ENCODE measurements at places on chromosomes 3 and 15. TPM values are rescaled to one million over a fixed set of nuclear protein-coding genes. Genes with fewer than 3 reads are reported as not detected.

DNA sequence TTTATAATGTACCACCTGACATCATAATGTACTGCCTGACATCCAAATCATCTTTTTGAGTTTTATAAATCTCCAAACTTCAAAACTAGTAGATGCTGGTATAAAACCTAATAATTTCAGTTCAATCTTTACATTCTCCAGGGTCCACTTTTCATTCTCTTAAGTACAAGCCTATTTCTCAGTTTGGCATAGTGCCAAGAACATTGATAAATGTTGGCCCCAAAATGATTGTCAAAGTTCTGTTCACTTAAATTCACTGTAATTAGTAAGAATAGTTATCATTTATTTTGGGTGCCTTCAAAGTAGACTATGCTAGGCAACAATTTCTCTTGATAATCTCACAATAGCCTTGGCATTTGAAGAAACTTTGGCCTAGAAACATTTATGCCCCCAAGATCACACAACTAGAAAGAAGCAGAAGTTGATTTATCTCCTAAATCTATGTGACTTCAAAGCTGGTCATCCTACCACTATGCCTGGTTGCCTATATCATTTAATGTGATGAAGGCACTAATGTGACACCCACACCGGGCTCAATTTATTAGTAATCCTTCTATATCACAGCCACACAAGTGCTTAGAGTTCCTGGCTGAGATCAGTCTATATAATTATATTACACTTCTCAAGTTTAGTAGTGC is 101.7 kb downstream of the ZNF609 start:
- no peak overlapping the region for H3K27ac ChIP-seq
- H3K36me3 ChIP-seq, result peaks cover 7% of the 10 kb centered on the region
- no peak overlapping the region for H3K4me3 ChIP-seq

Gene MAGI1
- total RNA-seq, result 45.7 TPM

Gene KLHL40
- total RNA-seq, result not detected

Gene C3orf85
- not detected for total RNA-seq

Gene TSEN2
- 39.9 TPM for total RNA-seq

DNA sequence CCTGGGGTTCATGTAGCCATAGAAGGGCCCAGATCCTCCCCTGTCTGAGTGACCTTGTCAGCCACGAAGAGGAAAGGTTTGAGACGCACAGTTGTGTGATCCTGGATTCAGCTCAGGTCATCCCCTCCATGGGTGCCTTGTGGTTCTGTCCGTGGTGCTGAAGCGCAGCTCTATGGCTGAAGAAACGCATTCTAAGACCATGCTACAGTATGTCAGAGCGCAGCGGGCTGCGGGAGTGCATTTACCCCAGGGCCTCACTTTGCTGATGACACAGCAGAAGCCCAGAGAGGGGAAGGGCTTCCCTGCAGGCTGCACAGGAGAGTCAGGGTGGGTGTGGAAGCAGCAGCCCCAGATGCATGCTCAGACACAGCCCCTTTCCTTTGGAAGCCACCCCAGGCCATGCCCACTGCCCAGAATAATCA is 68.8 kb upstream of the IQSEC1 start:
- H3K36me3 ChIP-seq, result no peaks in the 10 kb centered on the region
- H3K27ac ChIP-seq, result no peak overlapping the region
- H3K4me1 ChIP-seq, result no peaks in the 10 kb centered on the region
- peaks cover 87% of the 10 kb centered on the region for H3K27me3 ChIP-seq
- H3K4me3 ChIP-seq, result no peak overlapping the region

DNA sequence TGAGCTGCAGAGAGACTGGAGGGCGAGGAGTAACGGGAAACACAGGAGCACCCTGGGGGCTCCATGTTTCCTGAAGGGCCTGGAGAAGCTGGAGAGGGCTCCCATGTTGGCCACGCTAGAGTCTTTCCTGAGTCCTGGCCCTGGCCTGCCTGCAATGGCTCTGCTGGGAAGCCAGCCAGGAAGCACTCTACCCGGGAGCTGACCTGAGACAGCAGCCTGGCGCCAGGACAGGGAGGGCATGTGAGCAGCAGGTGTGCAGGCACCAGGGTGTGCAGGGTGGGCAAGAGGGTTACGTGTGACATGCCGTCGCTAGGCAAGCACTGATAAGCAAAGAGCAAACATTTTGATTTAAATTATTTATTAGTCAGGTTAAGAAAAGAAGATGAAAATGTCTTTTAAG is 301.4 kb downstream of the OCA2 start:
- no peak for DNase-seq
- no peak overlapping the region for H3K4me3 ChIP-seq
- peaks cover 4% of the 10 kb centered on the region for H3K27me3 ChIP-seq
- H3K4me1 ChIP-seq, result no peaks in the 10 kb centered on the region
- H3K36me3 ChIP-seq, result no peaks in the 10 kb centered on the region
- no peak overlapping the region for H3K27ac ChIP-seq

DNA sequence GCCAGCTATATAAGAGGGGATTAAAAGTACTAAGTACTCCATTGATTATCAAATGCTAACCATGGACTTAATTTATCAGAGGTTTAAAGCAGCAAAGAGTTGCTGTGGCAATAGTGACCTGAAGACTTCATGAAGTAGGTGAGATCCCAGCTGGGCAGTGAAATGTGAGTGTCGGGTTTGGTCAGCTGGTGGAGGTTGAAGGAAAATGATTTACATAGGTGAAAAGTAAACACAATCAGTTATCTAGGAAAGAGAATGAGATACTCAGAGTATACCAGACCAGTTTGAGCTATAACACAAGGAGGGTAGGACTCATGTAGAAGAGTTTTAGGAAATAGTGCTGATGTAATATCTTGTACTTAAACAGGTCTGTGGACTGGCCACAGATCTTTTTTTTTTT is 16.5 kb upstream of the FBXO22 start:
- H3K4me1 ChIP-seq, result 0 out of 3 replicates have a peak, but pooled peaks cover 3% of the 10 kb centered on the region
- no peak for DNase-seq
- peaks cover 74% of the 10 kb centered on the region for H3K36me3 ChIP-seq
- H3K27me3 ChIP-seq, result no peaks in the 10 kb centered on the region
- H3K27ac ChIP-seq, result no peak overlapping the region

DNA sequence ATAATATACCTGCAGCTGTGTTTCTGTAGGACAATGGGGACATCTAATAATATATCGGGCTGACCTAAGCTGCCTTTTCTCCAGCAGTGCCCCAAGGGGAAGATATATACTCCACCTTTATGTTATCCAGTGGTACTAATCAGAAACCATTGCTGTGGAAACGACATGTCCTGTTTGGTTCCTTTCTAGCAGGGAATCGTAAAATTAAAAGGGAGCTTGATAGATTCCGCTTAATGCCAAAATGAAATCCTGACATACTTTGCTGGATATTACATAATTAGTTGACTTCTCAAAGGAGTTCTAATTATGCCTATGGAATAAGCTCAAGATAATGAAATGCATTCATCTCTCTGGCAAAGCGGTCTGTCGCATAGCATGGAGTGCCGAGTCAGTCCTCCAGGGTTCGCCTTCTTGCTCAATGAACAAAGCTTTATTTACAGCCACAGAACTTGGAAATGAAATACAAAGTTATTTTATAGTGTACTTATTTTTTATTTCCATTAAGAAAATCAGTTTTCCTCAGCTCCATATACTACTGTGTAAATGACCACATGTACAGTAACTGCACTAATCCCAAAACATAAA is 262.8 kb downstream of the LRTM1 start:
- H3K27me3 ChIP-seq, result no peaks in the 10 kb centered on the region
- no peaks in the 10 kb centered on the region for H3K4me1 ChIP-seq
- H3K4me3 ChIP-seq, result no peak overlapping the region

Gene SH3GL3
- 8.9 TPM for total RNA-seq

GRCh38 chr15:95894407-95894956 is 436.0 kb upstream of the NR2F2 start:
- no peaks in the 10 kb centered on the region for H3K27me3 ChIP-seq
- no peak overlapping the region for H3K27ac ChIP-seq
- H3K36me3 ChIP-seq, result no peaks in the 10 kb centered on the region
- no peak overlapping the region for H3K4me3 ChIP-seq
- no peaks in the 10 kb centered on the region for H3K4me1 ChIP-seq

GRCh38 chr15:100332231-100332630 is 9.5 kb downstream of the ADAMTS17 start:
- H3K27me3 ChIP-seq, result peaks cover 71% of the 10 kb centered on the region
- H3K4me1 ChIP-seq, result 0 out of 2 replicates have a peak, but pooled peaks cover 3% of the 10 kb centered on the region
- DNase-seq, result no peak
- H3K4me3 ChIP-seq, result no peak overlapping the region
- no peaks in the 10 kb centered on the region for H3K36me3 ChIP-seq

Gene MST1R
- total RNA-seq, result 8.1 TPM

DNA sequence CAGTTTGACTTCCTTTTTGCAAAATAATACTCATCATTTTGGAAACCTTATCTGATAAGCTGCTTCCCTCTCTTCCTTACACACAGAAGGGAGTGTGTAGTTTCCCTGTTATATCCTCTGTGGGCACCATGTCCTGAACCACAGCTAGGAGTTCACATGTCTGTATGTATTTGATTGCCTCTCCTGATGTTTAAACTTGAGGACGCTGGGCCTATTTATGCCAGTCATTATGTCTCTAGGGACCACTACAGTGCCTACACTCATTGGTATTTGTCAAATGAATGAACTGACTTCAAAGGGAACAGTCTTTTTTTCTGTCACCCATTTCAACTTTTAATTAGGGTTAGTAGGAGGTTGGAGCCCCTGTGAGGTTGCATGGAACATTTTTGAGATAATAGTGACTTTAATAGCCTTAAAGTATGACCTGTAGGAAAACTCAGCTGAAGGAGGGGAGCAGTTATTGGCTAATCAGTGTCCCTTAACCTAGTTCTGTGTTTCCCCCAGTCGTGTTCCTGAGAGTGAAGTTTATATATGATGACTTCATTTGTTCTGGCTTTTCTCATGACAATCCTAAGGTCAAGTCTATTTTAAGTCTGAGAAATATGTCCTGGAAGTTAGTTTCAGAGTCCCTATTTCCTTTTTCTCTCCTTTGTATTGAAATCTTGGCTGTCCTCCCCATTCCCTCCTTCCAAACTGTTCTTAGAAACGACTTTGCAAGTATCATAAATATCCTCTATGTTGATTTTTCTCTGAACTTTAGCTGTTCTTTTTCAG is 28.9 kb downstream of the PDE8A start:
- DNase-seq, result peak; percentile 30
- H3K27ac ChIP-seq, result peak overlapping the region; percentile 53
- H3K4me1 ChIP-seq, result peaks cover 11% of the 10 kb centered on the region
- no peaks in the 10 kb centered on the region for H3K27me3 ChIP-seq

Gene LYZL4
- not detected for total RNA-seq

GRCh38 chr3:57383406-57383805 is 90.9 kb upstream of the ASB14 start:
- no peaks in the 10 kb centered on the region for H3K27me3 ChIP-seq
- H3K27ac ChIP-seq, result no peak overlapping the region

GRCh38 chr15:63054281-63054683 is 11.7 kb downstream of the TPM1 start:
- DNase-seq, result no peak
- no peaks in the 10 kb centered on the region for H3K27me3 ChIP-seq
- peaks cover 21% of the 10 kb centered on the region for H3K4me1 ChIP-seq
- no peak overlapping the region for H3K4me3 ChIP-seq
- peak overlapping the region; percentile 22 for H3K27ac ChIP-seq
- peaks cover 18% of the 10 kb centered on the region for H3K36me3 ChIP-seq

DNA sequence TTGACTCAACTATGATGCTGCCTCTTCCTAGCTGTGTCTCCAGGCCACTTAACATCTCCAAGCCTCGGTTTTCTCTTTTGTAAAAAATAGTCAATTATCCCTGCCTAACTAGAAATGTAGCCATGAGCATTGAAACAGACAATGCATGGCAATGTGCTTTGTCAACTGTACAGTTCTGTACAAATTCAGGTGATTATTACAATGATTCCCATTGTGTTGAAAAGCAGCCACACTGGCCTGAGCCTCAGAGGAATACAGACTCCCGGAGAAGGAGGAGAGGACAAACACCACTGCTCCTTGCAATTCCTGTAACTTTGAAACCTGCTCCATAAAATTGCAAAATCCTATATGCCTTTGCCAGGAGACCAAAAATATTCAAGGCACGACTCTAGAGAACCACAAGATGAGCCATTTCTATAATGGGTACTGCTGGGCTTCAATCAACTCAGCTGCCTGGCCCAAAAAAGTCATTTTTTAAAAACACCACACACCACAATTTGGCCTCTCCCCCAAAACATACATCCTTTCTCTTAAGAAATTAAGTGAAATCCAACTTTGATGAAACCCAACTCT is 28.6 kb downstream of the DAPK2 start:
- no peak for DNase-seq
- H3K4me3 ChIP-seq, result no peak overlapping the region
- no peaks in the 10 kb centered on the region for H3K27me3 ChIP-seq

DNA sequence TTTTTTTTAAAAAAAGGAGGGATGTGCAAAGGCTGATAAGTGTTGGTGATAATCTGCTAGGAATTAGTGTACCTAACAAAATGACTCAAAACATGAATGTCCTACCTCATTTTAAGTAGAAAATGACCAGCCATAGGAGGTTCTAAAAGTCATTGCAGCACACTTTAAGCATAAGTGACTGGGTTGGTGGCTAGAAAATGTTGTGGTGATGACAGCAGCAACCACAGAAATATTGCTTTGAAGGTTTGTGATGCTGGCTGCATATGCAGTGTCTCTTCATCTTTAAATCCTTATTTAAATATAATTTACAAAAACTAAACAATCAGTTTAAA is 55.2 kb downstream of the CMSS1 start:
- H3K4me1 ChIP-seq, result peaks cover 10% of the 10 kb centered on the region
- no peak overlapping the region for H3K4me3 ChIP-seq
- H3K36me3 ChIP-seq, result no peaks in the 10 kb centered on the region
- no peaks in the 10 kb centered on the region for H3K27me3 ChIP-seq
- peak overlapping the region; percentile 64 for H3K27ac ChIP-seq

Gene PLSCR5
- not detected for total RNA-seq

GRCh38 chr3:10529809-10530208 is 24.4 kb upstream of the ATP2B2 start:
- H3K4me1 ChIP-seq, result 0 out of 2 replicates have a peak, but pooled peaks cover 4% of the 10 kb centered on the region
- no peak overlapping the region for H3K27ac ChIP-seq
- no peaks in the 10 kb centered on the region for H3K36me3 ChIP-seq
- no peak for DNase-seq
- no peak overlapping the region for H3K4me3 ChIP-seq
- peaks cover 17% of the 10 kb centered on the region for H3K27me3 ChIP-seq

Gene ZNF385D
- total RNA-seq, result 0.66 TPM

DNA sequence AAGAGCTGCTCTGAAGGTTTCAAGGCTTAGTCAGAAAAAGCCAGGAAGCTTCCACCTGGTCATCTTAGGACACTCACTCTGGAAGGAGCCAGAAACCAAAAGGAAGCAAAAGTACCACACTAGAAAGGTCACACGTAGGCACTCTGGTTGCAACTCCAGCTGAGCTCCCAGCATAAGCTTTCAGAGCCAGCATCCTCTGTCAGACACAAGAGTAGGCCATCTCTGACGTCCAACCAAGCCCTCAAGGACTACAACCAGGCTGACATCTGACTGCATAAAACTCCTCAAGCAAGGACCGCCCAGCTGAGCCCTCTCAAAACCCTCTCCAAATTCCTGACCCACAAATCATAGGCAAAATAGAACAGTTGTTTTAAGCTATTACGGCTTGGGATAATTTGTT is 12.8 kb downstream of the SH3BP5 start:
- no peaks in the 10 kb centered on the region for H3K27me3 ChIP-seq
- no peak overlapping the region for H3K4me3 ChIP-seq
- no peak for DNase-seq
- no peaks in the 10 kb centered on the region for H3K36me3 ChIP-seq
- H3K4me1 ChIP-seq, result peaks cover 20% of the 10 kb centered on the region

- H3K4me3 ChIP-seq, result no peak overlapping the region
- DNase-seq, result no peak
- H3K36me3 ChIP-seq, result no peaks in the 10 kb centered on the region
- H3K27ac ChIP-seq, result no peak overlapping the region
Measured at GRCh38 chr3:65004306-65004705, 316.5 kb upstream of the ADAMTS9 start.

- no peaks in the 10 kb centered on the region for H3K27me3 ChIP-seq
- H3K27ac ChIP-seq, result no peak overlapping the region
- H3K36me3 ChIP-seq, result no peaks in the 10 kb centered on the region
- no peak for DNase-seq
Measured at GRCh38 chr3:106533788-106534160, 665.0 kb upstream of the CBLB start.

All from K562 (cell line).